Fibroblast of lung (primary cell): ENCODE measurements at places on chromosomes 7 and 10. TPM values are rescaled to one million over a fixed set of nuclear protein-coding genes. Genes with fewer than 3 reads are reported as not detected.

The KLHDC10 gene
- 27.7 and 29.1 TPM in 2 replicates for total RNA-seq

The TMEM130 gene
- 0.26 and 0.66 TPM in 2 replicates for total RNA-seq

The PKD1L1 gene
- under 0.01 TPM in 2 replicates for total RNA-seq

The MRPL43 gene
- 54.4 and 61.4 TPM in 2 replicates for total RNA-seq

The SEMA4G gene
- total RNA-seq = 0.51 and 1.8 TPM in 2 replicates

The MIOS gene
- total RNA-seq = 30.9 and 34.9 TPM in 2 replicates

The MSS51 gene
- 0.77 and 1.5 TPM in 2 replicates for total RNA-seq

The TAS2R5 gene
- total RNA-seq = 1.0 and 1.3 TPM in 2 replicates

The TMEM196 gene
- total RNA-seq = not detected in 2 replicates

The ADCY1 gene
- 0.51 and 2.5 TPM in 2 replicates for total RNA-seq

The NUTM2D gene
- total RNA-seq = 1.0 and 1.3 TPM in 2 replicates

The KCNK18 gene
- total RNA-seq = not detected in 2 replicates

The NPSR1 gene
- not detected in 2 replicates for total RNA-seq

The CPA2 gene
- under 0.01 TPM in 1 of 2 replicates, not detected in the other for total RNA-seq

The LRRD1 gene
- under 0.01 and 0.17 TPM in 2 replicates for total RNA-seq

The CPXM2 gene
- total RNA-seq = 9.8 and 48.1 TPM in 2 replicates

The ASIC3 gene
- under 0.01 and 0.17 TPM in 2 replicates for total RNA-seq

The CLCN1 gene
- total RNA-seq = under 0.01 TPM in 2 replicates

The OPN4 gene
- total RNA-seq = not detected in 2 replicates

The GRM8 gene
- not detected in 2 replicates for total RNA-seq

The VWDE gene
- under 0.01 and 0.17 TPM in 2 replicates for total RNA-seq

The LIPF gene
- total RNA-seq = not detected in 2 replicates

The EIF4EBP2 gene
- total RNA-seq = 18.0 and 21.8 TPM in 2 replicates

The RNF133 gene
- 0.26 and 0.50 TPM in 2 replicates for total RNA-seq
